ENCODE measurements at places on chromosomes 12 and 14.

DNA sequence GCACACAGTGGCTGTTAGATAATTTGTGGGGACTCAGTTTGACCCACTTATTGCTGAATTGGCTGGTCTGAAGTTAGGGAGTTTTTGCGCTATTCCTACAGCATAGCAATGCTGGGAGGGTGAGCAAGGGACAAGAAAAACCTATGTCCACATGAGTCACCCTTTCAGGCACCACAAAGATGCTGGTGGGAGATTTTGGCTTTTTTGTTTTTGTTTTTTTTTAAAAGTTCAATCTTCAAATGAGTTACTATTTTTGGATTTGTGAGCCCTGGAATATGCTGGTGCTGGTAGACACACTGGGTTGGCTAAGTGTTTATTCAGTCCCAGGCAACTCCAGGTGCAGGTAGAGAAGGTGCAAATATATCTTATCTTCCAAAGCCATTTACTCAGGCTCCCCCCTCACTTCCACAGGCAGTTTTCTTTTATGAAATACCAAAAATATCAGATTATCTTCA is 143.4 kb downstream of the BTG1 start:
- DNase-seq = no peak

GRCh38 chr12:108568338-108569154 is 6.2 kb downstream of the ISCU start:
- no peak for DNase-seq

DNA sequence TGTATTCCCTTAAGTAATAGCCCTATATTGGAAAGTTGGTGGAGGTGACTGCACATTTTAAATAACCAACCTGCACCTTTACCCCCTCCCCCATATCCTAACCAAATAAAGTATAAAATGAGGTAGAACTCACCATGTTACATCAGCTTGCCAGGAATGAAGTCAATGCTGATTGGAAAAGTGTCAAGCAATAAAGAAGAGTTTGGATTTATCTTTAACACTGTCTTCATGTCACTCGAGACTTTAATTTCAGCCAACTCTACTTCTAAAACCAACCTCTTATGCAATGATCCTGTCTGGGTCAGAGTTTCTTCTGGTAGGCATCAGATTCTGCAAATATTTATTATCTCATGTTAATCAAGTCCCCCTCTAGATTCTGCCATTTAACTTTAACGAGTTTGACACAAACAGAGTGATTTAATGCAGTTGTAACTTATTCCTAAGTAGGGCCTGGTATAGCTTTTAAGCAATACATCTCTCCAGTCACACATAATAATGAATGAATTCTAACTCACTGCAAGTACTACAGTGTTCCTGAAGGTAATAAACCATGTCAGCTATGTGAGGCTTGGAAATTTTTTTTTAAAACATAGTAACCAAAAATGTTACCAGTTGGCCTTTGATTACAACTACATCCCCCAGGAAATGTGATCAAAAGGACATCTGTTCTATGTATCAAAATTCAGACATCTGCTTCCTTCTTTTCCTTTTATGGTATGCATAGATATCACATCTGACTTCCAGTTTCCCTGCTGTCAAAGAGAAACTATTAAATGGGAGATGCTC is 98.7 kb downstream of the ERGIC2 start:
- no peak for DNase-seq

DNA sequence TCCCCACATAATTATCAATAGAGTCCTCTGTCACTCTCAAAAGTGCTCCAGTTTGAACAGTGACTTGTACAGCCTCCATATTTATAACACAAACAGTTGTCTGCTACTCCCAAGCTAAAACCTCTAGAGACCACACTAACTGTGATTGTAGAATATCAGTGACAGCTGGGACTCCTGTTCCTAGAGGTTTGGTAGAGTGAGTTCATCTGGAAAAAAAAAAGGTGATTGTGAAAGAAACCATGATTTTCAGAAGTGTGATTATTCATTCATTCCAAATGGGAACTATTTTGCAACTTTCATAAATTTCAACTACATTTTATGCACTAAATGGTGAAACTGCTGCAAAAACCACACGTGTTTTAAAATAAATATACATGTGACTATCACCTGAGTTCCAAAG is 128.0 kb upstream of the PLXNC1 start:
- no peak for DNase-seq

DNA sequence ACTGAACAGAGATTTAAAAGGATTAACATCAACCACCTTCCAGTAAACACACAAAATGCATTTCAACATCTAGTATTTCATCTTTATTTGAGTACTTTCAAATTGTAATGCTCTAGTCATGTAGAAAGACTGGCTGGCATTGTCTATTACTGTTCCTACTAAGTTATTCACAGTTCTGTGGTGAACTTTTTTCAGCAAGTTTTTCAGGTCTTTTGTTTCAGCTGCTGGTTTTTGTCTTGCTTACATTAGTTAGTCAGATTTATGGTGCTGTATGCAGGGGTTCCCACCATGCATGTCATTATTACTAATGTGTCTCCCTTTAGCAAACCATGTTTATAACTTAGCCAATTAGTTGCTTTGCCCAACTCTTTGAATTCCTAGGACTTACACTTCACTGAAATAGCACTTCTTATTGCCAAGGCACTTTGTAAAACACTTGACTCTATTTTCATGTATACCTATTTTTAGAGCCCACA is 253.4 kb upstream of the KITLG start:
- DNase-seq = no peak

DNA sequence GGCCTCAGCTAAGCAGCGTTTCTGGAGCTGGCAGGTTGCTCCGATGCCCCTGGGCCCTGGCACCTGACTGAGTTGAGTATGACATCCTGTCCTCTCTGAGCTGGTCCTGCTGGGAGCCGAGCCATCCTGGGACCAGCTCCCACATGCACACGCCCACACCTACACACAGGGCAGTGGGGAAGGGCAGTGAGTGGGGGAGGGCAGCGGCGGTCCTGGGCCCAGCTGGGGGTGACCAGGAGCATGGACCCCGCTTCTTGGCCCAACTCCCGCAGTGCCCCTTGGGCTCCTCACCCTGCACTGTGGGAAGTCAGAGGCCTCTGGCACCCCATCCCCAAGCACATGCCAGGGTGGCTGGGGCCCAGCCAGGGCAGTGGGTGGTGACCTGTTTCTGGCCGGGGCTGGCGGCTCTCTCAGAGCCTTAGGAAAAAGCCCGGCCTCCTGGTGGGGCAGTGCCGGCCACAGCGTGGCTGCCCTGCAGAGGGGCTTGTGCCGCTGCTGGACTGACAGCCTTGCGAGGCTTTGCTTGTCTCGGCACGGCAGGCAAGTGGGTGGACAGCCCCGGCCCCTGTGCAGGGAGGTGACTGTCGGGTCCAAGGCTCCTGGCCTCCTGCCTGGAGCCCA is 5.9 kb upstream of the CRIP2 start:
- DNase-seq = no peak

- DNase-seq = no peak
Observed at GRCh38 chr14:92638904-92639303, 109.5 kb downstream of the LGMN start.

GRCh38 chr12:89352242-89352491 is 134 bp downstream of the DUSP6 start:
- no peak for DNase-seq

GRCh38 chr12:126506426-126507182 is 1441.4 kb downstream of the AACS start:
- no peak for DNase-seq

- no peak for DNase-seq
Observed at GRCh38 chr12:11808931-11809330, 159.5 kb downstream of the ETV6 start.

GRCh38 chr12:100460702-100461101 is 13.0 kb upstream of the NR1H4 start:
- DNase-seq = no peak

GRCh38 chr12:94404854-94405253 is 54.8 kb downstream of the CEP83 start:
- no peak for DNase-seq

DNA sequence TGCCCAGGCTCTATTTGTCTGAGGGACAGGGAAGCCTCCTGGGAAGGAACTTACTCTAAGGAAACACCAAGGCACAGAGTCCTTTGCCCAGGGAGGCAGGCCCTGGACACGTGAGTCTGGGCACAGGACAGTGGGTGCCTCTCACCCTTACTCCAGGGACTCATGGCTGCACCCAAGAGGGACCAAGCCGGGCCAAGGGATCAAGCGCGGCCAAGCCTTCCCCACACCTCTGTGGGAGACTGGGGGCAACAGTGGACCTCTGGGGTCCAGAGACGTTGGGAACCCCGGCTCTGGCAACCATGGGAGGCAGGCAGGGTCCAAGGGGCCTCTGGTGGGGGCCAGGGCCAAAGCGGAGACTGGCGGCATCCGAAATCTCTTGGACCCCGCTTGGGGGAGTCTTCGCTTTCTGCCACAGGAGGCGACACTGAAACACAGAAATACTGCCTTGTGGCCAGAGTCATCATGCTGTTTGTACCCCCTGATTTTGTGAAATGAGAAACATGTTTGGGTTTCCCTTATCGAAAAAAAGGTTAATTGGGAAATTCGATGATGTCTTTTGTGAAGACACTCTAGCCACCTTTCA is 51.7 kb upstream of the BCL11B start:
- no peak for DNase-seq

GRCh38 chr14:23895480-23895879 is 58.1 kb upstream of the DHRS4 start:
- no peak for DNase-seq

DNA sequence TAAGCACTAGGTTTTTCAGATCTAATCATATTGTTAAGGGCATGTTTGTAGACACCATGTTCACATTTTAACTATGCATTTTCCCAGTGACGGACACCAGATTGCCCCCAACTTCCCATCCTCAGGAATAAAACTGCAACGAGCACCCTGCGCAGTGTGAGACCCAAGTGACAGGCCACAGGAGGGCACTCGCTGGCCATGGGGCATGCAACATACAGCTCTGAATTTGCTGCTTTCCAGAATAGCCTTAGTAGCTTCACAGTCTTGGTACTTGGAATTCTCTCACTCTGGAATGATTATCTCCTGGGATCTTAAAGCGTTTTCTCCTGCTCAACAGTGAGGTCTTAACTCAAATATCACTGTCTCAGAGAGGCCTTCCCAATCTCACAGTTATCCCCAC is 972 bp upstream of the DDX47 start:
- no peak for DNase-seq

DNA sequence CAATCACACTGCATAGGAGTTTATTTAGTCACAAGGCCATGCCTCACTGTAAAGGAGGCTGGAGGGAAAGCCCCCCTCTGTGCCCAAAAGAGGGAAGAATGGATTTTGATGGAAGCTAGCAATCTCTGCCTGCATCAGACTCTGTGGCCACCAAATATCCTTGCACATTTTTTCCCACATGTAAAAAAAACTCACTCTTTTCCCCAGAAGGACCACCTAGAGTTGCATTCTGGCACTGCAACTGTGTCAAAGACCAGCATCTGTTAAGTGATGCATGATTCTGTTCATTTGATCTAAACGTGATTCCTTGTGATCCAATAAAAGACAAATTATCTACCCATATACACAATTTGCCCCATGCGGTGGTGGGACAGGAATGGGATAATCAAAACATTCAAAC is 8.0 kb downstream of the RHOJ start:
- no peak for DNase-seq

GRCh38 chr14:80491650-80492049 is 280.3 kb upstream of the DIO2 start:
- DNase-seq = no peak

GRCh38 chr14:26128931-26129671 is 468.7 kb downstream of the NOVA1 start:
- DNase-seq = no peak

GRCh38 chr14:95256776-95257060 is 63.0 kb downstream of the CLMN start:
- no peak for DNase-seq

DNA sequence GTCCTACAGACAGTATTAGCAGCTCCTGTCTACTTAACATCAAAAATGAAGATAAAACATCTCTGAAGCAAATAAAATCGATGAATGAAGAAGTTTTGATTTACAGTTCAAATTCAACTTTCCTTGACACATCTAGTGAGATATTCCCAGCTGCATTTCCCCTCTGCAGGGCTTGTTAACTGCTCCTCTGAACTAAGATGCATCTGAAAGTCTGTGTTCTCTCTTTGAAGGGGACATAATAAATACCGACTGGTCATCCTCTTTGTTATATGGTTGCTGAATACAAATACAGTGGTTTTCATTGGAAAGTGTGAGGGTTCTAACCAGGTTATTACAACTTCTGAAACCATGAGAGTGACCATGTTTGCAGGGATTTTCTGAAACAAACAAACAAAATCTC is 266.4 kb upstream of the SLC16A7 start:
- no peak for DNase-seq

DNA sequence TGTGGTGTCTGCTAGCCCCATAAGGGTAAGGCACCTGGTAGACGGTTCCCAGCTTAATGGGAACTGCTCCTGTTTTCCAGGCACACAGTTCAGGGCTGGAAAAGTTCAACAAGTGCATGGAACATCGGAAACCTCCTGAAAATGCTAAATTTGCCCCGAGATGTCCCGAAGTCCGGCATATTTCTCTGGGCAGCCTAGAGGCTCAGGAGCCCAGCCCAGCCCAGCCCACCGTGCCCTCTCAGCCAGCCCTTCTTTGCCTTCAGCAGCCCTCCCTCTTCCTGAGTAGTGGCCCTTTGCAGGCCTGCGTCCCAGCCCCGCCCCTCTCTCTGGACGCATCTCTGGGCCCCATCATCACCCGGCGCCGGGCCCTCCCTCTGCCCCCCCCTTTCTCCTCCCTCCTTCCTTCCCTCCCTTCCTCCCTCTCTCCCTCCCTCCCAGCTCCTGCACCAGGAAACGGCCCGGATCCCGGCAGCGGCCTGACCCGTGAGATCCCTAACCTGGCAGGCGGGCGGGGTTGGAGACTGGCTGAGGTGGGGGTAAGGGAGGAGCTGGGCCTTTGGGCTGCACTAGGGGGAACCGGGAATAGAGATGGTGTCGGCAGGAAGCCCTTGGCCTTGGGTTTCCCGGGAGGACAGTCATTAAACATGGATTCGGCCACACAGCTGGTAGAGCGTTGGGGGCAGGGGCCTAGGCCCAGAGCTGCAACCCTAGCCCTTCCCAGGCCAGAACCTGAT is at the start of gene BCL2L2:
BCL2L2 (plus strand) TSS at position 422 of the 734 bp plus-strand sequence. CDS start 935 bp downstream, outside the sequence.
- peak; percentile 76 for DNase-seq

DNA sequence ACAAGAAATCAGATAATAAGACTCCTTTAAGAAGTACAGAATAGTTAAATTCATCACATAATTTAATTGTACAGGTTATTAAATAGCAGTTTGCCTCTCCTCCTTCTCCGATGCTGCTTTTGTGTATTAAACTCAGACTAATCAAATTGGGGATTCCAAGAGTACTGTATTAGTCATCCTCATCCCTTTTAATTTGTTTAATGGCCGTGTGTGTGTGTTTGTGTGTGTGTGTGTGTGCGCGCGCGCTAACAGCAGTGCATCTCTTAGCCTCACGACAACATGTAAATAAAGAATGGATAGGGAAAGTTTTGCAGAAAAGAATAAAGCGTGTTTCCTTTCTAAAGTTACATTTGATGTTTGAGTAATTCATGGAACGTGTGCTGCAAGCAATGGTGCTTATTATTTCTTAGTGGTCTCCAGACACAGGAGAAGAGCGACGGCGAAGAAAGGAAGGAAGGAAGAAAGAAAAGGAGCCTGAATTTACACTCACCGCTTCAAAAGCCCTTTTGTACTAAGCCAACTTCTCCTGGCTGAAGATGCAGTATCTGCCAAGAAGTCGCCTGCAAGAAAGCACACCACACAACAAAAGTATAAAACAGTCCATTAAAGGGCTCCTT is 220.3 kb downstream of the ASCL1 start:
- DNase-seq = no peak

All from HCT116 (cell line).